Skin of body (tissue), 3 donors: ENCODE measurements at places on chromosomes 1 and 21. TPM values are rescaled to one million over a fixed set of nuclear protein-coding genes. Genes with fewer than 3 reads are reported as not detected.

GRCh38 chr1:6939363-6939762 lies 154.1 kb downstream of the CAMTA1 start:
- DNase-seq, result no peak

- no peak for DNase-seq
Measured at GRCh38 chr1:114178936-114179335, 25.3 kb upstream of the SYT6 start.

DNA sequence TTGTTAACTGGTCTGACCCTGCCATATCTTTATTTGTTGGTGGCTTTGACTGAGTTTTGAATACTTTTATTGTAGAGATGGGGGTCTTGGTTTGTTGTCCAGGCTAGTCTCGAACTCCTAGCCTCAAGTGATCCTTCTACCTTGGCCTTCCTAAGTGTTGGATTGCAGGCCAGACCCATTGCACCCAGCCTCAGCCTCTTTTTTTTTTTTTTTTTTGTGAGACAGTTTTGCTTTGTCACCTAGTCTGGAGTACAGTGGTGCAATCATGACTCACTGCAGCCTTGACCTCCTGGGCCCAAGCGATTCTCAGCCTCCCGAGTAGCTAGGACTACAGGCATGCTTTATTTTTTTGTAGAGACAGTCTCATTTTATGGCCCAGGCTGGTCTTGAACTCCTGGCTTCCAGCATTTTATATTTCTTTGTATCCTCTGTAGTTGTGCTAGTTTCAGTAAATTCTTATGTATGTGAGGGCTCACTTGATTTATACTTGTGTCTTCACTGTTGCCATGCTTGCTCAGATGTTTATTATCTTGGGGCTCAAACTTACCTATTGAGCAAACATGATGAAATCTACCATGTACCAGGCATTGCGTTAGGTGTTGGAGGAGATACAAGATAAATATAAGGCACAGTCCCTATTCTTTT lies 24.1 kb downstream of the THRAP3 start:
- no peak for DNase-seq

DNA sequence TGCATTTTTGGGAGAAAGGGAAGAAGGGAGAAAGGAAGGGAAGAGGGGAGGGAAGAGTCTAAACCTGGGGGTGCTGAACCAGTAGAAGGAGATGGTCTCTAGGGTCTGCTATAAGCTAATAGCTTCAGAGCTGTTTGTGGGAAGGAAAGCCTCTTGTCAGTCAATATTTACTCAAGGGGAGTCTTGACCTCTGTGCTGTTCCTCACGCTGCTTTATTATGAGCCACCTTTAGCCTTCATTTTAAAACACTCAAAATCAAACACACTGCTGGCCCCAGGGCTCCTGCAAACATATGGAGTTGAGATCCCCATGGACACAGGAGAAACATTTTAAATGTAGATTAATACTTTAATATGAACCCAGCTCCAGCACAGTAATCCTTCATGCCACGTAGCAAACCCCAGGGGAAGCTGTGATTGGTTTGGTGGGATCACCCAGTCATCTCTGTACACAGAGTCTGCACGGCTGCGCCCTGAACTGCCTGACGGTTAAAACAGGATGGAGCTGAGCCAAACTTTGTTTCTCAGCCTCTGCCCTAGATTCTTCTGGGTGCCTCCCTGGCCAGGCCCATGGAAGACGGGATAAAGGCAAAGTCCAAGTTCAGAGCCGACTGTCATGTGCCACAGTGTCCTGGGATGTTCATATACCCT lies 40.2 kb upstream of the VWA5B1 start:
- no peak for DNase-seq

Gene TNNT2
- total RNA-seq, result 9.7 TPM
